ENCODE measurements at places on chromosomes 4 and X.

DNA sequence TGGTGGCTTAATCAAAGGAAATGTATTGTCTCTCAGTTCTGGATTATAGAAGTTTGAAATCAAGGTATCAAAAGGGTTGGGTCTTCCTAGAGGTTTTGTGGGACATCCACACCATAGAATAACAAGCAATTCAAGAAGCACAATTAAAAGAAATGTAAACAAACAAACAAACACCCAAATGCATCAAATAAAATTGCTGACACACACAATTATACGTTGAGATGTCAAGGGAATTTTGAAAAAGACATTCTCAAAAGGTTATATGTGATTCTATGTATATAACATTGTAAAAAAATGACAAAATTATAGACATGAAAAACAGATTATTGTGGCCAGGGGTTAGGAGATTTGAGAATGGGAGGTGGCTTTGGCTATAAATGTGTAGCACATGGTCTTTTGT lies 250.7 kb upstream of the AGA start:
- DNase-seq = no peak

DNA sequence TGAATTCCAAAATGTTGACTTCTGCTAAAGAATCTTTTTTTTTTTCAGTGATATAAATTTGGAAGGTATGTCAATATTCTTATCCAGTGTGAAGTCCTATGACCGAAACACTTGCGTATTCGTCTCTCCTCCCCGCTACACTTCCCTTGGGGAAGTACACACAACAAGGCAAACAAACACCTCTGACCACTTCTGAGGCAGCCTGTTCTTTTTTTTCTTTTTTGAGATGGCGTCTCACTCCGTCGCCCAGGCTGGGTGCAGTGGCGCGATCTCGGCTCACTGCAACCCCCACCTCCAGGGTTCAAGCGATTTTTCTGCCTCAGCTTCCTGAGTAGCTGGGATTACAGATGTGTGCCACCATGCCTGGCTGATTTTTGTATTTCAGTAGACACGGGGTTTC lies 78.1 kb upstream of the DHRSX start:
- no peak for DNase-seq

DNA sequence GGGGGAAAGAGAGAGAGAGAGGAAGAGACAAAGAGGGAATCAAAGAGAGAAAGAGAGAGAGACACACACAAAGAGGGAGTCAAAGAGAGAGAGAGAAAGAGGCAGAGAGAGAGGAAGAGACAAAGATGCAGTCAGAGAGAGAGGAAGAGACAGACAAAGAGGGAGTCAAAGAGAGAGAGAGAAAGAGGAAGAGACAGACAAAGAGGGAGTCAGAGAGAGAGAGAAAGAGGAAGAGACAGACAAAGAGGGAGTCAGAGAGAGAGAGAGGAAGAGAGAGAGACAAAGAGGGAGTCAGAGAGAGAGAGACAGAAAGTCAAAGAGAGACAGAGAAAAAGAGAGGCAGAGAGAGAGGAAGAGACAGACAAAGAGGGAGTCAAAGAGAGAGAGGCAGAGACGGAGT lies 45.5 kb downstream of the MAGEA9 start:
- no peak for DNase-seq

DNA sequence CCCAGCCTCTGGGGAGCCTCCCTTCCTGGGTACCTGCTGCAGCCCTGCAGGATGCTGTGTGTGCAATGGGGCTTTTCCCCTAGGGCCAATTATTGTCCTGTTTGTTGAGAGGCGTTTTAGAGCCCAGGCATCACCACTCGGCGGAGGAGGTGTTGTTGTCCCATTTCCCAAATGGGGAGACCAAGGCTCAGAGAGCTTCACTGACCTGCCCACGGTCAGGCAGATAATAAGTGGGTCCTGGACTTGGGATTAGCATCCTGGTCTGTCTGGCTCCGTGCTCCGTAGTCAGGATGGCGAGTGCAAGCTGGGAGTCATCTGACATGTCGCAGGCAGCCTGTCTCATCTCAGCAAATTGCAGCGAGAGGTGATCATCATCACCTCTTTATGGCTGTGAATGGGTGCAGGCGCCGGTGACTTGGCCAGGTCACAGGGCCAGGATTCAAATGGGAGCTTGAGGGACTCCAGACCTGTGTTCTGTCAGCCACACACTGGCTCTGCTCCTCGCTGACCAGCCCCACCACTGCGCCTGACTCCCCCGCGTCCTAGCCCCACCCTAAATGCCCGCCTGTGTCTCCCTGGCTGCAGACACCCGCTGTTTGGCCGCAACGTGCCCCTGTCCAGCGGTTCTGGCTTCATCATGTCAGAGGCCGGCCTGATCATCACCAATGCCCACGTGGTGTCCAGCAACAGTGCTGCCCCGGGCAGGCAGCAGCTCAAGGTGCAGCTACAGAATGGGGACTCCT lies 16.6 kb downstream of the HTRA3 start:
- no peak for DNase-seq

- DNase-seq = no peak
Observed at GRCh38 chr4:82745173-82745842, 53.3 kb downstream of the SCD5 start.

Measured in head of caudate nucleus (tissue), 42 donors.